ENCODE measurements at places on chromosomes 3 and 15.

- no peak for DNase-seq
Observed at GRCh38 chr3:113147681-113148261, 63.6 kb upstream of the BOC start.

- no peak for DNase-seq
Observed at GRCh38 chr3:101063401-101063800, 70.2 kb upstream of the ABI3BP start.

- DNase-seq: peak; percentile 51
Observed at GRCh38 chr3:46378426-46378942, 7.7 kb downstream of the CCR5 start.

GRCh38 chr15:56798639-56799038 lies 65.3 kb upstream of the ZNF280D start:
- DNase-seq: no peak

- no peak for DNase-seq
Observed at GRCh38 chr3:179961071-179961702, 75.5 kb downstream of the PEX5L start.

DNA sequence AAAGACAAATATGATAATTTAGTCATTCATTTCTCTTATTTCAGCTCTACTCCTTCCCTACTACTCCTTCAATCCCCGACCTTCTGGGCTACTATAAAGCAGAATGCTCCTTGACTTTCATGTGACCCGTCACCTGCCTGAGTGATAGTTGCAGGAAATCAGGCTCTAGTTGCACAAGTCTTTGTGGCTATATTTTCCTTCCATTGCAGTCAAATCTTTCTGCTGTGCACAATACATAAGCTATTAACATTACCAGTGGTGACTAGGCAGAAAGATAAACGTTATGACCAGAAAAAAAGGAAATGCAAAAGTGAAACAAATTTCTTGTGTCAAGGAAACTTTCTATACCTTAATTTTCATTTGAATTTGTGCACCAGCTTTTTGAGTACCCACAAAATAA lies 2.3 kb downstream of the SUCNR1 start:
- no peak for DNase-seq

- DNase-seq: no peak
Observed at GRCh38 chr3:58307639-58308215, 1.4 kb downstream of the HTD2 start.

DNA sequence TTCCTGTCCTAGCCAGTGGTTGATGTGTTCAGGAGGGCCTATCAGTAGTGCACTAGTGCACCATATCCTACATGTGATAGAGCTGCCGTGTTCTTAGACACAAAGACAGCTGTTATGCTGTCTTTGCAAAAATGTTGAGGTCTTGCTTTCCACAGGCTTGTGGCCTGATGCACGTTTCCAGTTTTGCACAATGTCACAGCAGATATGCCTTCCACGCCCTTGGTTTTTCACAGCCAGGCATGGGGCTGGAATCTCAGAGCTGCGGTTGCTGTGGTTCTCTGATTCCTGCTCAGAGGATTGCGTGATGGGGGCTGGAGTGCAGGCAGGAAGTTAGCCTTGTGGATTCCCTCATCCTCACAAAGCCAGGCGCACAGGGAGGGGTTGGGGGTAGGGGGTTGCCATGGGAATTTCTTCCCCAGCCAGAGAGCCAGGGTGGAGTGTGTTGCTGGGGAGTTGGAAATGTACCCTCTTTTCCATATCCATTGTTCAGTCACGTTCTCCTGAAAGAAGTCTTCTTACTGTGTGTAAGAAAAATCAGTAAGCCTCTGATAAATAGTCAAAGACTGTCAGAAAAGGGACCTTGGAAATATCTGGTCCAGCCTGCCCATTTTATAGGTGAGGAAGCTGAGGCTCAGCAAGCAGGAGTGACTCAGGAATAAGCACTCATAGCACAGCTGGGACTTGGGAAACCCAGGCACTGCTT lies 79.4 kb downstream of the SMAD3 start:
- no peak for DNase-seq

DNA sequence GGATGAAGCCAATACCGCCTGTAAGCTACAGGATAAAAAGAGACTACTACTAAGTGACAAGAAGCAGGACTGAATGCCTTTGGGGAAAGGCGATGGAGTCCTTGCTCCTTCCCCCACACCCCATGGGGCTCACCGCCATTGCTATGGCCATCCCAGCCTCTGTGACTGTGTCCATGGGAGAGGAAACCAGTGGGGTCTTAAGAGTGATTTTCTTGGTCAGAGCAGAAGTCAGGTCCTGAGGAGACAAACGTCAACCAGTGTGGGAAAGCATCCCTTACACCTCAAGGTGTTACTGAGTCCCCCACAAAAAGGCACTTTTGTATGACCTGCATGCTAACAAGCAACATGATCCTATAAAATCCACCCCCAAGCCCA lies 913 bp downstream of the IMPDH2 start:
- no peak for DNase-seq

- DNase-seq: no peak
Observed at GRCh38 chr3:197149528-197149927, 119.9 kb upstream of the MELTF start.

- DNase-seq: no peak
Observed at GRCh38 chr3:117490716-117491115, 781.1 kb downstream of the TUSC7 start.

GRCh38 chr3:115512565-115513415 lies 110.5 kb upstream of the GAP43 start:
- DNase-seq: no peak

- DNase-seq: no peak
Observed at GRCh38 chr3:167228135-167228534, 152.0 kb downstream of the ZBBX start.

GRCh38 chr3:172258624-172259023 lies 189.6 kb downstream of the GHSR start:
- no peak for DNase-seq

DNA sequence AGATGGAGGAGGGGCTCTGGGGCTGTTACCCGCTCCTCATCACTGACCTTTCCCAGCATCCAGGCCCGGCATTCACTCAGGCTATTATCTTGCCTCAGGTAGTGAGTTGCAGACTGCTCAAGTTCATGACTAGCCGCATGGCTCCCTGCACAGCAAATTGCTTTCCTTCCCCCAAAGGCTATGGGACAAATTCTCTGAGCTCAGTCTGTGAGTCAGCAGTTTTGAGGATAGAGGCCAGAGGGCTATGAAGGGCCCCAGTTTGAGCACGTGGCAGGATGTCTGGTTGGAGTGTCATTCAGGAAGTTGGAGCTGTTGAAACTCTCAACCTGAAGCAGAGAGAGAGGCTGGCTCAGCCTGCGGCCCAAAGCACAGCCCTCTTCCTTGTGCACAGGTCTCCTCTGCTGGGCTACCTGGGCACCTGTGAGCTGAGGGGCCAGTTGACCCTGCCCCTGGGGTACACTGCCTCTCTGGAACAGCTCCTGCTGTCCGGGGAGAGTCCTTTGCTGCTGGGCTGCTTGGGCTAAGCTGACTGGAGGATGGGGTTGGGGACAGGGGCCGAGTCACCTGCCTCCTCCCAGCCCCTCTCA lies 7.9 kb downstream of the FAH start:
- no peak for DNase-seq

DNA sequence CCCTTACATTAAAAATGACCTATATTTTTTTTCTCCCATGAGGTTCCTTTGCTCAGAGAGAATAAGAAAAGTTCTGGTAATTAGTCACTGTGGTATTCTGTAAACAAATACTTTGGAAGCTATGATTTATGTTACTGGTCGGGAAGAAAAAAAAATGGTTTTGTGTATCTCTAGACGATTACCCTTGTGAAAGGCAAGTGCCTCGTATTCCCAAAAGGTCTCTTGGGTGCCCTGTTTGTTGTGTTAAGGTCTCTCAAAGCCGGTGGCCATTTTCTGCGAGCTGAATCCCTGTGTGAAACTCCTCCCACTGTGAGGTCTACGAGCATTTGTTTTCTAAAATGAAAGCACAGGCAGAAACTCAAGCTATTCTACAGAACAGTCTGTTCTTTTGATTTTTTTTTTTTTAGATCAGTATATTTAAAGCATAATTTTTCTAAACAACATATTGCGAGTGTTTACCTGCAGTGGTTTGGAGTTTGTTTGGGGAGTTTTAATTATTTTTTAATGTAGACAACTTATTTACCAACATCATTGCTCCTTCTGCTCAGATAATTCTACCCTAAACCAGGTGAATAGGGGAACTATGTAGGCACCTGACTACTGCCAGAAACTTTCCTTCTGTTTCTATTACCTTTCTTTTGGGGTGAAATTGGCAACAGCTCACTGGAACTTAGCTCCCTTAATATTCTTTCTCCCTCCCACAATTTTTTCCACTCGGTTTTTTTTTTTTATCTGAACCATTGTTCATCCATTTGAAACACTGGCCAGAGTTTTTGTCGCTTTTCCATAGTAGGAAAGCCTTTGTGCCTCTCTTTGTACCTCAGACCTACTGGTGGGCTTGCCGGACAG lies 44.0 kb downstream of the ZBTB38 start:
- DNase-seq: peak; percentile 42
